ENCODE measurements at places on chromosomes 3 and 15. TPM values are rescaled to one million over a fixed set of nuclear protein-coding genes. Genes with fewer than 3 reads are reported as not detected.

Gene GHRL
- total RNA-seq: 1.7 TPM

GRCh38 chr3:124846189-124846588 lies 41.0 kb downstream of the ITGB5 start:
- H3K27me3 ChIP-seq: no peaks in the 10 kb centered on the region
- H3K36me3 ChIP-seq: peaks cover 15% of the 10 kb centered on the region
- peak overlapping the region; percentile 60 for H3K27ac ChIP-seq

- H3K27ac ChIP-seq: no peak overlapping the region
- H3K4me1 ChIP-seq: no peaks in the 10 kb centered on the region
- no peak for DNase-seq
- H3K27me3 ChIP-seq: peaks cover 21% of the 10 kb centered on the region
Observed at GRCh38 chr3:9552252-9552999, 1.2 kb downstream of the LHFPL4 start.

DNA sequence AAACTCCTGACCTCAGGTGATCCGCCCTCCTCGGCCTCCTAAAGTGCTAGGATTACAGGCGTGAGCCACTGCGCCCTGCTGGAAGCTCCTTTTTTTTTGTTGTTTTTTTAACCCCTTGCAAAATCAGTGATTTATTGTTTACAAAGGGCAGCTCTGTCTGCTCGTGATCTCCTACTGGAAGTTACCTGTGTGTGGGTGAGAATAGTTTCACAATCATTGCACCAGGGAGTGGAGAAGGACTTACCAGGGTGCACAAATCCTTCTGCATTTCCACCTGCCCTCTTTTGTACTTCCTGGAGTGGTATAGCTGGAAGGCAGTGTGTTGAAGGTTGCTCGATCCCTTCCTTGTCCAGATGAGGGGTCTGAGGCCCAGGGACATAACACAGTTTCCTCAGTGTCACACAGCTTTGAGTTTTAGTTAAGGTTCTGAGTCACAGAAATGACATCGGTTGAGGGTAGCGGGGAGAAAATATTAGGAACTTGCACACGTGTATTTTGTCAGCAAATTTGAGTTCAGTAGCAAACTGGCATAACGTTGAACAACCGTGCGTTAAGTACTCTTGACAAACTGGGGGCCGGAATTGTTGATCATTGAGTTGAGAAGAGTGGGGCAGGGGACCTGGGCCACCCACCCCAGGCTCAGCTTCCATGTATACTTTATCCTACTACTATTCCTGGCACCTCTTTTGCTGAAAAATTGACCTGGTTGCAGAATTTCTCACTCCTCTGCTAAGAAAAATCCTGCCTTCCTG lies 11.3 kb upstream of the TRAK1 start:
- H3K4me1 ChIP-seq: peaks cover 43% of the 10 kb centered on the region
- H3K36me3 ChIP-seq: no peaks in the 10 kb centered on the region
- no peak overlapping the region for H3K4me3 ChIP-seq
- DNase-seq: no peak
- peak overlapping the region; percentile 79 for H3K27ac ChIP-seq

GRCh38 chr3:47581422-47581821 lies 2.8 kb upstream of the CSPG5 start:
- H3K27me3 ChIP-seq: peaks cover 8% of the 10 kb centered on the region
- DNase-seq: no peak
- H3K4me3 ChIP-seq: no peak overlapping the region
- no peaks in the 10 kb centered on the region for H3K36me3 ChIP-seq

All from upper lobe of left lung (tissue), 6 donors.